ENCODE measurements at places on chromosomes 16 and 17. TPM values are rescaled to one million over a fixed set of nuclear protein-coding genes. Genes with fewer than 3 reads are reported as not detected.

GRCh38 chr17:75765981-75766380, 989 bp upstream of the GALK1 start:
- H3K27ac ChIP-seq: peak overlapping the region; percentile 94
- no peaks in the 10 kb centered on the region for H3K36me3 ChIP-seq
- peaks cover 32% of the 10 kb centered on the region for H3K4me1 ChIP-seq
- H3K4me3 ChIP-seq: no peak overlapping the region
- no peaks in the 10 kb centered on the region for H3K27me3 ChIP-seq

PPY gene
- not detected for total RNA-seq

SEC14L5 gene
- total RNA-seq: 13.2 TPM

- no peaks in the 10 kb centered on the region for H3K27me3 ChIP-seq
- no peak overlapping the region for H3K4me3 ChIP-seq
- no peak for DNase-seq
- H3K4me1 ChIP-seq: peaks cover 4% of the 10 kb centered on the region
- no peak overlapping the region for H3K27ac ChIP-seq
Measured at GRCh38 chr17:76635659-76636360, 7.7 kb downstream of the ST6GALNAC1 start.

CACNG1 gene
- not detected for total RNA-seq

GRCh38 chr17:34420254-34420766, 57.3 kb upstream of the CCL1 start:
- no peak overlapping the region for H3K4me3 ChIP-seq
- H3K4me1 ChIP-seq: no peaks in the 10 kb centered on the region
- H3K36me3 ChIP-seq: no peaks in the 10 kb centered on the region

DNA sequence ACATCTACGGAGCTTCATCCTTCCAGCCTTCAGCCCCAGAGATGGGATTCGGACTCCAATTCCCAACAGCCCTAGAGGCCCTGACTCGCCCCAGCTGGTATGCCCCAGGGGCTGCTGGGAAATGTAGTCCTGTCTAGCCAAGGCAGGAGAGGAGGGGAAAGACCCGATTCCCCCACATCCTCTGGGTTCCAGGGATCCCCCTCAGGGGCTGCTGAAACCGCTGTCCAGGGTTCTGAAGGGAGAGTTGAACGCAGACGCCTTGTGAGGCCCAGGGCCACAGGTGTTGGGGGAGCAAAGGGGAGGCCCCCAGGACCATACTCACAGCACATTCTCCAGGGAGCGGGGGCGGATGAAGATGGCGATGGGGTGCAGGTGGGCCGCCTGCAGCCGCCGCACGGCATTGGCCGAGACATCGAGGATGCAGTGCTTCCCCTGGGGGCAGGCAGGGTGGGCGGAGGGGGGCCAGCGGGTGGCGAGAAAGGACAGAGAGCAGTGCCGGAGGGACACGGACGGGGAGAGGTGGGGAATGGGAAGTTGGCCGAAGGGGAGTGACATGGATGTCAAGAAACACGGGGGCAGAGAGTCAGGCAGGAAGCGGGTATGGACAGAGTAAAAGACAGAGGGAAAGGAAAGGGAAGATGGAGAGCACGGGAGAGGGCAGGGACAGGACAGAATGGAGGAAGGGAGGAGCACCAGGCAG, 12.6 kb upstream of the ASGR1 start:
- no peaks in the 10 kb centered on the region for H3K27me3 ChIP-seq
- no peak overlapping the region for H3K27ac ChIP-seq
- no peak overlapping the region for H3K4me3 ChIP-seq
